ENCODE measurements at places on chromosomes 13 and 19.

DNA sequence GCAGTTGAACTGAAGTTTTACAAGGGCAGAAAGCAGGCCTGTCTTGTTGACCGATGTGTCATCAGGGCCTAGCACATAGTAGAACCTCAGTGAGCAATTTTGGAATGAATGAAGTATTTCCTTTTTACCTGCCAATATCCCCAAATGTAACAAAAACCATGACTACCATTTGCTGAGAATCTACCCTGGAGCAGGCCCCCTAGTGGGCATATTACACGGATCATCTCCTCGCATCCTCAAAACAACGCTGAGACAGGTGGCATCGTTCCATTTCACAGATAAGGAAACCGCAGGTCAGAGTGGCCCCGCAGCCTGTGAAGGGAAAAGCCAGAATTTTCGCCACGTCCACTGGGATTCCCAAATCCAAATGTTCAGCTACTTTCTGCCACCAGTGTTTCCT, 77.9 kb downstream of the CACNA1A start:
- peak; percentile 28 for DNase-seq

DNA sequence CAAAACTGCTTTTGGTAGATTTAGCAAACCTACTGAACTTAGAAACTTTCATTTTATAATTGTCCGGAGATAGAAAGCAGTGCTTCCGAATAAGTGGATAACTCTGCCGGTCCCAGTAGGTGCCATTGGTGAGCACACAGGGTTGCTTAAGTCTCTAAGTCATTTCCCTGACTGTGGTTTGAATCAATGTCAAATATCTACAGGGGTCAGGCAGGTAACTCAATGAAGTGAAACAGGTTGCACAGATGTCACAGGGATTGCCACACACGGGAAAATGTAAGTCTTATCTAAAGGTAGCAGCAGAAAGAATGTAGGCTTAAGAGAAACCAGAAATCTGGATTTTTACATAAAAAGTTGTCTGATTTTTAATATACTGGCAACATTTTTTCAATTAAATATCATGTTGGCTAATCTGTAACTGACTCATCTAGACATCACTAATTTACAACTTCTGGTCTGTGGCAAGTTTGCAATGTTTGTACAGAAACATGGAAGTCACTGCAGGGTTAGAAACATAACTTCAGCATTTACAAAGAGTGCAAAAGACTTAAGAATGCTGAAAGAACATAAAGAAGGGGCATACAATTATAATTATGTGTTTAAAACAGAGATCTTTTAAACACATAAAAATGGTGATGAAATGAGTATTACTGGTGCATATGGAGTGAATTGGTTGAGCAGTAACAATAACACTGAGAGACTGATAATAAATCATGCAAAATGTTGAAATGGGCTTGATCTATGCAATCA, 14.3 kb upstream of the LRRC63 start:
- no peak for DNase-seq

GRCh38 chr19:5067678-5068077, 98.8 kb downstream of the KDM4B start:
- no peak for DNase-seq

DNA sequence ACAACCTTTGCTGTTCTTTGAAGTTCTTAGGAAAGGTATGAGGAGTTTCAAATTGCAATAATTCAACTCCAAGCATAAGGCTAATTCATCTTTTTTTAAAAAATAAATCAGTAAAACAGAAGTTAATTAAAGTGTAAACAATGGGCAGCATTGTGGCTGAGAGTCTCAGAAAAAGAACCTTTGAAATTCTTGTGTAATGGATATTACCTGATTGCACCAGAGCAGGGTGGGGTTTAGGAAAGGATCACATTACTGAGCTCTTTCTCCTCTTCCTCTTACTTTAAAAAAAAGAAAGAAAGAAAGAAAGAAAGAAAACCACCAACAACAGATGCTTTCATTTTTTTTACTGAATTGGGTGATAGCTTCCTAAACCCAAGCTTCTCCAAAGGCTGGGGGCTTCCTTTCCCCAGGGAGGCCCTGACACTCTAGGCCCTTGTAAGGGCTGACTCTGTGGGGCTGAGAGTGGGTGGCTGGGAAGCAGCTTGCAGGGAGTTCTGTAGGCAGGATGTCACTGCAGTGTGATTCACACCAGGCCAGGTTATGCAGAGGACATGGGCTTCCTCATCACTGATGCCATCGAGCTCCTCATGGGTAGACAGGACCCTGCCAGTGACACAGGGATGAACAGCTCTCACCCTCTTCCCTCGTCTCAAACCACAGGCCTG, 564.5 kb downstream of the FGF9 start:
- peak; percentile 18 for DNase-seq

GRCh38 chr19:3961007-3961406, 9.9 kb downstream of the DAPK3 start:
- DNase-seq = no peak

GRCh38 chr19:8457827-8458226, 13.1 kb downstream of the HNRNPM start:
- no peak for DNase-seq

DNA sequence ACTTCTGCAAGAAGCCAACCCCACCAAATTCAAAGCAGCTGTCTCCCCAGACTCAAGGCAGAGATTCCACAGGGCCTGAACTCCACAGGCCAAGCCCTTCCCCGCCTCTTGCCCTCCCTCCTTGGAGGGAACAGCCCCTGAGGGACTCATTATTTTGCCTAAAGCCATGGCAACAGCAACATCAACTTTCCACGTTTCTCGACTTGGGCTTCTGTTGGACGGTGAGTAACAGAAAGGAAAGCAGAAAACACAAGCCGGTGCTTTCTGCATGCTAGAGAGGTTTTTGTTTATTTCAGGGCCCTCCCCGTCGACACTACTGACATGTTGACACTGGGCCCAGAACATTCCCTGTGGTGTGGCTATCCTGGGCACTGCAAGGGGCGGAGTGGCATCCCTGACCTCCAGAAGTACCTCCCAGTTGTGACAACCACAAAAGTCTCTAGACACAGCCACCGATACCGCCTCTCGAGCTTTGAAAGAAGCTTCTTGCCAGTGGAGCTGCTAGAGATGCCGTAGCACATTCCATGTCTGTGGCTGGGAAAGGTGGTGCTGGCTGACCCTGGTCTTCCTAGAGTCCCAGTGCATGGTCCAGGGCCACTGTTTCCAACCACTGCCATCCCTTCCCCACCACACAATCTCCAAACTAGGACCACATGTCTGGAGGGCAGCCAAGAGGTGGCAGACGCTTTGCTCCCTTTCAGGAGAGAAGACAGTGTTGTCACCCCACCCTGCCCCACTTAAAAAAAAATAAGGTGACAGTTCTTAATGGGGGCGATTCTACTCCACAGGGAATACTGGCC, 12.8 kb downstream of the CAPS start:
- no peak for DNase-seq

- DNase-seq = no peak
Observed at GRCh38 chr13:111256458-111256857, 64.0 kb upstream of the TEX29 start.

DNA sequence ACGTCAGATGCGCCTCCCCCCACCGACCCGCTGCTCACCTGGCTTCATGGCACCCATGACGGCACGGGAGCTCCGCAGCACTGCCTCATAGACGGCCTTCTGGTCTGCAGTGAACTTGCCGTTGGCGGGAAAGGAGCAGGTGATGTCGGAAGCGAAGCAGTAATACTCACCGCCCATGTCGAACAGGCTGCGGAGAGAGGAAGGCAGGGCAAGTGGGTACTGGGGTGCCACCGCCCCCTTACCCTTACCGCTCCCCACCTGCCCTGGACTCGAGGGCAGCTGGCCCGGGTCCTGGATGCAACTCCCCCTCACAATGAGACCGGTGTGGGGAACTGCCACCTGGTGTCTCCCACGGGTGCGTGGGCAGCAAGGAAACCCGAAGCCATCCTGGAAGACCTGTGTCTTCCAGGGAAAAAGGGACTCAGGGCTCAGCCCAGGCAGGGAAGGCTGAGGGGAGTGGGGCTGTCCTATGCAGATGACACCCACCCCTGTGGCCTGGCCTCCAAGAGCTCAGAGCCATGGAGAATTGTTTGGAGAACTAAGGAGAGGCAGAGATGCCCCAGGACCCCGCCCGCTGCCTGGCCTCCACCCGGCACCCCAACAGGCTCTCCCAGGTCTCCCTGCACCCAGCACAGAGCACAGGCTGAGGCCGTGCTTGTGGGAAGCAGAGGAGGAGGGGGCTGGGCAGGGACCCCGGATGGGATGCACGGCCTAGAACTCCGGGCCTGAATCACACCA, 28.3 kb downstream of the CEBPG start:
- no peak for DNase-seq

- peak; percentile 92 for DNase-seq
Observed at GRCh38 chr19:17841810-17842662, 5.7 kb downstream of the JAK3 start.

- no peak for DNase-seq
Observed at GRCh38 chr19:40360708-40361241, 12.3 kb downstream of the PLD3 start.

DNA sequence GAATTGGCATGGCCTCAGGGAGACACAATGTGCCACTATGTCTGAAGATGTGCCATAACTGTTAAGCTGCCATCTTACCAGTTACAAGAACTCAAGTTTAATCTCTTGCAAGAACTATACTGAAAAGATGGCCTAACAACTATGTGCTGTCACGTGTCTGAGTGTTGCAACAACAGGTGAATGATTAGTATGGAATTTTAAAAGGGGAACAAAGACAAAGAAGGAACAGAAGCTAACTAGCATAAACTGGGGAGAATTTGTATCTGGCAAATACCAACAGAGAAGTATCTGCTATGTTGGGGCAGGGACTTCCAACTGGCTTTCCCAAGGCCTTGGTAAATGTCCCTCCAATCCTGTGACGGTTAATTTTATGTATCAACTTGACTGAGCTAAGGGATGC, 11.5 kb upstream of the ACOD1 start:
- DNase-seq = no peak

DNA sequence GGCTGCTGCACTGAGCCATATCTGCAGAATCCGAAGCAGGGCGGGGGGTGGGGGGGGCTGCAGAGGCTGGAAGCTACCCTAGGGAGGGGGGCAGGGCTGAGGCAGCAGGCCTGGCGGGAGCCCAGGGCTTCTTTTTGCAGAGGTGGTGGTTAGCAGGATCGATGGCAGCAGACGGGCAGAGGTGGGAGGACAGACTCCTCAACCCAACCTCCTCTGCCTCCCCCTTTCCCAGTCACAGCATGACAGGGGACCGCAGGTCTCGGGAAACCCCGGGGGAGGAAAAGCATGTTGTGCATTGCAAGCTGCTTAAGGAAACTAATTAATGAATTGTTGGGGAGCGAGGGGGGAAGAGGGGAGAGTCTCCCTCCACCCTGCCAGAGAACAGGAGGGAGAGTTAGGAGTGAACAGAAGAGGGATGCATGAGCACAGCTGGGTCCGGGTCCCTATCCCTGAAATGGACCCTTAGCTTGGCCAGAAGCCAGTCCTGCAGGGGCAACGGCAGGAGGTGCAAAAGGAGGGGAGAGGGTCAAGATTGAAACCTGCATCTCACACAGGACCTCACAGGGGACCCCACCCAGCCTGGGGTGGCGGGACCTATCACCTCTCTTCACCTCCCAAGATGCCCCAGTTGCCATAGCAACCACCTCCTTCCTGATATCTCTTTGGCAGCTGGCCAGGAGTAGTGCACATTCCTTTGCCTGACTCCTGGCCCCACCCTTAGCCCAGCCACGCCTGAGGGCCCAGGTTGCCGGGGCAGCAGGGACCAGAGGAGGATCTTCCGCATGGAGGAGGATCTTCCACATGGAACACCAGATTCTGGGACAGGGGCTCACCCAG, 1.8 kb downstream of the FXYD7 start:
- no peak for DNase-seq

GRCh38 chr13:43804461-43805070, 17.8 kb upstream of the ENOX1 start:
- DNase-seq = peak; percentile 55

DNA sequence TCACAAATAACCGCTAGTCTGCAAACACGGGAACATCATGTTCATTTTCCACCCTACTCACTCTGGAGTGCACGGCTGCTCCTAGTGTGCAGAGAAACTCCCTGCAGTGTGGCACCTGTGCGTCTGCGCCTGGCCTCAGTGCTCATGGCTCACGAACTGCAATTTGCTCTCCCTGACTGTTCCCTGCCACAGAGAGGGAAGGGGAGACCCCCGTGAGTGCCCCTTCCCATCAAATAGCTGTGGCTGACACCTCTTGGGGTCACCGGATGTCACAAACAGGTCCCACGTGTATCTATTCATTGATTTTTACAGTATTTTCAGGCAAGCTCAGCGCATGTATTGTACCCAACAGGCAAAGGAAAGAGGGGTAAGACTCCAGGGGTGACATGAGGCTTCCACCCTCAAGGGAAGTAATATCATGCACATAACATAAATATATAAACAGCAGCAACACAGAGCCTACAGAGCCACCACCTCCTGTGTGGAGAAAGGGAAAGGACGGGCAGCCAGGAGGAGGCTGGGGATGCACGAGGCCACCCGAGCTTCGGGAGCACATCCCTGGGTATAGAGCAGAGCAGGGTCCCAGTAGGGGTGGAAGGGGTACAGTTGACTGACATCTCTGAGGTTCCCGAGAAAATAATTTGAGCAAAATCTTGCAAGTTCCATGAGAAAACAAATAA, 140.3 kb upstream of the SOX1 start:
- DNase-seq = no peak

- no peak for DNase-seq
Observed at GRCh38 chr19:8340341-8341096, 2.5 kb downstream of the KANK3 start.

GRCh38 chr13:112809332-112810315, 119.8 kb downstream of the ATP11A start:
- no peak for DNase-seq

DNA sequence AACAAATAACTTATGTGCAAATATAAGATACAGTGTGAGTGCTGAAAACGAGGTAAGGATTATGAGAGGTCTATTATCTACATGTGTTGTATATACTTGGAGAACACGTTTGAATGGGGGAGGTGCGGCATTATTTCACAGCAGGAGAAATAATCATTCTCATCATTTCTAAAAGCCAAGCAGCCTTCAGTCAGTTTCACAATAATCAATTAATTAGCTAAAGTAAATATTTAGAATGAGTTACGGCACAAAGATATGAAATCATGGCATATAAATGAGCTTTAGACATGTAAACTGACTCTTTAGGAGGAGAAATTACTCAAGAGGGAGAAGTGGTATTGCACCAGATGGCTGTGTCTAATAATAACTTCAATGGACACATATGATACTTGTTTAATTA, 366.6 kb downstream of the DNAJC15 start:
- DNase-seq = no peak

GRCh38 chr13:44429311-44429710, 55.7 kb downstream of the SERP2 start:
- no peak for DNase-seq
